ENCODE measurements at places on chromosomes 12 and 14.

DNA sequence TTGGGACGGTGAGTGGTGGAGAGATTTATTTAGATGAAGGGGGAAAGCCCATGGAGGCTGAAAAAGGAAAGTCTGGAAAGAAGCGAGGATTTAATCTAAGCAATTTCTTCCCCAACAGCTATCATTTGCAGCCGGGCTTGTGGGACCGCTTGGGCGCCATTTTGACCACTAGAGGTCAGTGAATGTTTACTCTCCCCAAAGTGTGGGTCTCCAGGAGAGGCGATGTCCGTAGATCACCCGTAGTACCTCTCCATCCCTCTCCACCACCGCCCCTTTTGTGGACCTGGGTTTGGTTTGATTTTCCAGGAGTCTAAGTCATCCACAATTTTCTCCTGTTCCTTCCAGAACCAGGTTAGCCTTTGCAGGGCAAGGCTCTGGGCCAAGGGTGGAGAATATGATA is 91.2 kb upstream of the PARP11 start:
- DNase-seq, result peak; percentile 3

- DNase-seq, result no peak
These were observed 48.5 kb downstream of the CYP46A1 start for GRCh38 chr14:99732436-99733210.

GRCh38 chr12:119679081-119679480 is 11.1 kb downstream of the PRKAB1 start:
- no peak for DNase-seq

DNA sequence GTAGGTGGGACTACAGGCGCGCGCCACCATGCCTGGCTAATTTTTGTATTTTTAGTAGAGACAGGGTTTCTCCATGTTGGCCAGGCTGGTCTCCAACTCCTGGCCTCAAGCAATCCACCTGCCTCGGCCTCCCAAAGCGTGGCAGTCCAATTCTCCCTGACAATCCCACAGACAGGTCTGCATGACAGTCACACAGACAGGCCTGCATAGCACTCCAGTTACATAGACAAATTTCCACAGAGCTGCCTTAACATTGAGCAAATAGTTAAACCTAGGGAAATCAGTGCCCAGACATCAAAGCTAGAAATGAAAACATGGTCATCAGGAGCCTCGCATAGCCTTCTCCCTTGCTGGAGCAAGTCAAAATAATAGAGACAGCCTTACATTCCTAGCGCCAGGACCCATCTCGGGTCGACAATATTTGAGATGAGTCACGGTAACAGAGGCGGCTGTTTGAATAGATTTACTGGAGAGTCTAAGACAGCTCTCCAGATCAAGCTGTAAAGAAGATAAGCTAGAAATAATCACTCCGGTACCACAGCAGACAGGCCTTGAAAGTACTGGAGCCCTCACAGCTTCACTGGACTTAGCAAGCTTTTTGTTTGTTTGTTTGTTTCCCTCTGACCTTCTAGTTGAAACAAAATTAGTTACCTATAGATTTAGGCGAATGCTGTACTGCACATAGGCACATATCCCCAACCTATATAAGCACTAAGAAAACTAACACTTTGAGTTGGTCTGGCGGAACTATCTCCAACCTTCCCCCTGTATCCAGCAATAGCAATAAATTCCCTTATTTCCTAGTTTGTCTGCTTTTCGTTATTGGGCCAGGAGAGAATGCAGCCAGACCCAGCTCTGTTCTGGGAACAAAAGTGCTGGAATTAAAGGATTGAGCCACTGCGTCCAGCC is 23.8 kb upstream of the PYROXD1 start:
- DNase-seq, result no peak

DNA sequence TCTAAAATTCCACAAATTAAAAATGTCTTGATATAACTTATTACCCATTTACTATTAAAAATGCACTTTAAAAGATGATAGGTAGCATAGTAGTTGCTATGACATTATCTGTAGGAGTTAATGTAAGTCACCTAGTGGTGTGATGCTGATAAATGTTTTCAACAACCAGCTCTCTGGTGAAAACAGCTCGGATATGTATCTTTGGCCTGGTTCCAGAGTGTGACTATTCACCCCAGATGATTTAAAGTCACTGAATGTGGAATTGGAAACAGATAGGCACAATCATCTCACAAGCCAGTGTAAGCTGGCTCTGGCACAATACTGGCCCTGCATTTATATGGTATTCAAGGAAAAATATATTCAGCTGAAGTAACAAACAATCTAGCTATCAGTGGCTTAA is 9.2 kb upstream of the CCDC196 start:
- peak; percentile 82 for DNase-seq

DNA sequence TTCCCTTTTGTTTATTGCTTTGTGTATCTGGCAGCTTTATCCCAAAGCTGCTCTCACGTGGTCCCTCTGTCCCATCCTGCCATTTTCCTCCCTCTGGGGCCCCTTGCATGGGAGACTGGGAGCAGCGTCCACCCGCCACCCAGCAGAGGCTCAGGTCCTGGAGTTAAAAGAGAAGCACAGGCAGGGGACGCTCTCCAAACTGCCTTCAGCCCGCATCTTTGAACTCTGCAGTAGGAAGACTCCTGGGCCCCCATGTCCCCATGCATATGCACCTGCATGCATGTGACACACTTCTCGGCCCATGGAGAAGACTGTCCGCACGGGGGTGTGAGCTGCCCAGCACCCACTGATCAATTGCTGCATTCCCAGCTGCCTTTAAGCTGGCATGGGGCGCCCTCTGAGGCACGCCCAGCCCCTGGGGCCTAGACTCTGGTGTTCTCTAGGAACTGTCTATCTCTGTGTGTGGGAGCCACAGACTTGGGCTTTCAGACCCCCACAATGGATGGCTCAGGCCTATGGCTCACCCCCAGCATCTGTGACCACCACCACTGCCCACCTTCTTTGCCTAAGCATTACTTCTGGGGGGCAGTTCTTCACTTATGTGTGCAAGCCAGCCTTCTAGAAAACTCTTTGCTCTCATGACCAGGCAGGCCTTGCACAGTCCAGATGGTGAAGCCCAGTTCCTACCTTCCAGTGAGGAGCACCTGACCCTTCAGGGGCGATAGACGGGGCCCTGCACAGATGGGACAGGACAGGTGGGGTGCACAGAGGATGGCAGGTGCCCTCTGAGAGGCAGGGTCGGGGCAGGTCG is 96.1 kb upstream of the DIO3 start:
- no peak for DNase-seq

GRCh38 chr14:105153331-105153731 is 15.2 kb downstream of the JAG2 start:
- peak; percentile 51 for DNase-seq

- DNase-seq, result no peak
These were observed 364.1 kb downstream of the PAWR start for GRCh38 chr12:79326663-79327062.

- DNase-seq, result peak; percentile 93
These were observed 8.6 kb downstream of the SPTLC2 start for GRCh38 chr14:77607741-77608302.

DNA sequence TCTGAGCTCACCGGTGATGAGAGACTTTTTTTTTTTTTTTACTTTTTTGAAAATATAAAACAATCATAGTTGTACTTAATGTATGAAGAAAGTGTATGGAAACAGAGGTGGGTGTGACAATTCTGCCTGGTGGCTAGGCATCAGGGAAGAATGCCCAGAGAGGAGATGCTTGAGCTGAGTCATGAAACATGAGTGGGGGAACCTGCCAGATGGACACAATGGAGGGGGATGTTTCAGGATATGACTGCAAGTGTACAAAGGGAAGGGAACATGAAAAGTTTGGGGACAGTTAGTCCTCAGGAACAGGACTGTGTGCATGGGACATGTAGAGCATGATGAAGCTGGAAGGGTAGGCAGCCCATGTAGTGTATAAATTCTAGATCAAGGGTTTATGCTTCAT is 274.2 kb upstream of the E2F7 start:
- peak; percentile 56 for DNase-seq

Data from lung microvascular endothelial cell (primary cell).